Ecto neural progenitor cell (in vitro differentiated cells): ENCODE measurements at places on chromosomes 12 and 14.

- no peak for DNase-seq
These were observed 6.7 kb downstream of the HOXC5 start for GRCh38 chr12:54039417-54040147.

DNA sequence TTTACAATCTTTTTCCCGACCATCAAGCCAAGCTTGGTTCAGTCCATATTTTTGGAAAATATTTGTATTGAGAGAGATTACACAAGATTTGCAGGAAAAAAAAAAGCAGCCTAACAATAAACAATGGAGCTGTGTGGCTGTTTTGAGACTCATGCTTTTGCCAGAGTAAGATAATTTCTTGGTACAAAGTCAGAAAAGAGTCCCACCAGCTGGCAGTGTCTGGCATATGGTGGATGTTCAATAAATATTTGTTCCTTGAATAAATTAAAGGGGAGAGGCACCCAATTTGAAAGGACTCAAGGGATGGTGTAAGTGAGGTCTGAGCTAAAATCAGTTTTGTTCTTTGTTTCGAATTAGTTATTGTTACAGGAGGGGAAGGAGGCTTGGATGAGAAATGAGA lies 78.1 kb upstream of the RPH3A start:
- no peak for DNase-seq

DNA sequence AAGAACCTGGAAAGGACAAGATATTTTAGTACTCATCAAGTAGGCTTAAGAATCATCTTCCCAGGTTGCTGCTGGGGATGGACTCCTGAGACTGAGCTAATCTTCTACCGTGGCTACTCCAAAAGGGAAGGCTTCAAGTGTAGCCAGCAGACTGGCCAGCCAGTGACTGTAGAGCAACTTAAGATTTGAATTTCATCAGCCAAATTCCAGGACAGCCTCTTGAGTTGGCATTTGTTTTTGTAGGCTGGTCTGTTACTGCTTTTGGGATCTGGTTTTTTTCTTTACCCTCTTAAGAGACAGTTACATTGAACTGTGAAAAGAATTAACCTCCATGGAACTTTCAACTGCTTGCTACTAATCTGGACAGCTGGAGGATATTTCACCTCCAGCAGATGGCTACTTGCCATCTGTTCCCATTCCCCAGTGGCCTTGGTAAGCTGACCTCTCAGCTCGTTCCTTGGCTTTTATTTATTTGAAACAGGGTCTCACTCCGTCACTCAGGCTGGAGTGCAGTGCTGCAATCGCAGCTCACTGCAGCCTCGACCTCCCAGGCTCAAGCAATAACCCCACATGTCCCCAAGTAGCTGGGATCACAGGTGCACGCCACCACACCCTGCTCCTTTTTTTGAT lies 20.7 kb downstream of the VTI1B start:
- DNase-seq: no peak

DNA sequence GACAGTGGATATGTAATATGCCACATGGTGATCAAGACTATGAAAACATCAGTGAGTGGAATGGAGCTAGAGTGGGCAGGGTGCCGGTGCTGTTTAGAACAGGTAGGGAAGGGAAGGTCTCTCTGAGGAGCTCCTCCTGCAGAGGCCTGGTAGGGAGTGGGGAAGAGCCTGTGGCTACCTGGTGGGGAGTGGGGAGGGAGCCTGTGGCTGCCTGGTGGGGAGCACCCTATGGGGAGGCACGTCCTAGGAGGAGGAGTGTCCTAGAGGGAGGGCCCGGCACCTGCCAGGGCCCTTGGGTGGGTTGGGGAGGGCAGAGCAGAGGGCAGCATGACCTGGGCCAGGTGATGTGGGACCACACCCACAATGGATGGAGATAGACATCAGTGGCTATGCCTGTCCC lies 122.6 kb downstream of the ADGRD1 start:
- DNase-seq: no peak
